ENCODE measurements at places on chromosomes 1 and 21.

GRCh38 chr21:33212159-33212851, 17.4 kb upstream of the IFNAR2 start:
- no peak for DNase-seq

DNA sequence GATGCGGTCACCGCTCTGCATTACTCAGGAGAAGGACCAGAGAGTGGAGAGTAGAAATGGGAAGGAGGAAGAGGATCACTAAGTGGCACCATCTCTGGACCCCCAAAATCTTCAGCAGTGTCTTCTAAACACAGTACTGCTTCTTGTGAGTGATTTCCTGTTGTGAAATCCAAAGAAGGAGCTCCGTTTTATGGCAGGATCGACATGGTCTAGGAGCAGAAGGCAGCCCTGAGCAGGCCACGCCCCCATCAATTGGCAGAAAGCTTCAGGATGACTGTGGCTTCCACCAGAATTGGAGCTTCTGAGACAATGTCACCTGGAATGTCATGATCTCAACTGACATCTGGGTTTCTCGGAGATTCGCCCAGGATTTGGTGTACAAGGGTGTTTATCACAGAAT, 171.5 kb downstream of the ADSS2 start:
- no peak for DNase-seq

- no peak for DNase-seq
Measured at GRCh38 chr1:67201891-67202290, 35.6 kb downstream of the IL23R start.

GRCh38 chr1:7726623-7727022, 44.5 kb upstream of the VAMP3 start:
- no peak for DNase-seq

GRCh38 chr1:227411066-227411465, 92.8 kb upstream of the CDC42BPA start:
- no peak for DNase-seq

DNA sequence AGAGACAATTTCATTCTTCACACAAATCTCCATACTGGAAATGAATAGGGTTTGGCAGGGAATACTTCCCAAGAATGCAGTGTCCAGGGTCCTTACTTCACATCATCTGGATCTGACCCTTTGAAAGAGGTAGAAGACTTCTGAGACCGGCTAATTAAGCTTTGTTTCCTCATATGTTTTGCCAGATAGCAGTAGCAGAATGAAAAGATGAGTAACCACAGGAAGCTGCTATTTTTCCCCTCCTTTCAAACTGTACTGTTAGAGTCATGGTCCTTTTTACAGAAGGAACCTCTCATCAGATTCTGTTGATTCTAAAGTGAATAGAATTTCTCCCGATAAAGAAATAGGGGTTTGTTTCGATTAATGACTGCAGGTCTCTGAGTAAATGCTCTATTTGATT, 1.4 kb upstream of the OLFML3 start:
- DNase-seq, result no peak

- DNase-seq, result no peak
Measured at GRCh38 chr1:111903871-111904449, 85.5 kb downstream of the KCND3 start.

- no peak for DNase-seq
Measured at GRCh38 chr21:36753556-36753955, 54.6 kb downstream of the SIM2 start.

DNA sequence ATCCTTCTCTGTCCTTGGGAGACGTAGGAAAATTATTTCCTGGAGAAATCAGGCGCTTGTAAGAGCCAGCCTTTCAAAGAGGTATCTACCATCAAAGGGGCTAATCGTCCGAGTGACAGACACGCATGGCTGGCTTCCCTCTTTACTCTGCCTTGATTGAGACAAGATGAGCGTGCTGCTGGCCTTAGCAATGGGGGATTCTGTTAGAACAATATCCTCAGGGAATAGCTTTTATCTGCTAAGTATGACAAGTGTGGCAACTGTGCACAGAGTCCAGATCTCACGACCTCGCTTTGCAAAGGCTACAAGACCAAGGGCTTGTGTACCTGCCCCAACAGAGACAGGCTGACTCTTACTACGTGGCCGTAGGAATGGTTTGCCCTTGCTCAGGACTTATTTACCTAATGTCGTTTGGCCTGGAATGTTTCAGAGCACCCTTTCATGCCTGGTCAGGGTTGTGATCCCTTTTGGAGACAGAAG, 417.1 kb downstream of the KIF26B start:
- DNase-seq, result no peak

- no peak for DNase-seq
Measured at GRCh38 chr1:220751111-220751510, 3.0 kb downstream of the MTARC2 start.

GRCh38 chr1:220012259-220012658, 34.0 kb downstream of the EPRS1 start:
- DNase-seq, result no peak

- no peak for DNase-seq
Measured at GRCh38 chr1:51231120-51231519, 5.0 kb upstream of the RNF11 start.

DNA sequence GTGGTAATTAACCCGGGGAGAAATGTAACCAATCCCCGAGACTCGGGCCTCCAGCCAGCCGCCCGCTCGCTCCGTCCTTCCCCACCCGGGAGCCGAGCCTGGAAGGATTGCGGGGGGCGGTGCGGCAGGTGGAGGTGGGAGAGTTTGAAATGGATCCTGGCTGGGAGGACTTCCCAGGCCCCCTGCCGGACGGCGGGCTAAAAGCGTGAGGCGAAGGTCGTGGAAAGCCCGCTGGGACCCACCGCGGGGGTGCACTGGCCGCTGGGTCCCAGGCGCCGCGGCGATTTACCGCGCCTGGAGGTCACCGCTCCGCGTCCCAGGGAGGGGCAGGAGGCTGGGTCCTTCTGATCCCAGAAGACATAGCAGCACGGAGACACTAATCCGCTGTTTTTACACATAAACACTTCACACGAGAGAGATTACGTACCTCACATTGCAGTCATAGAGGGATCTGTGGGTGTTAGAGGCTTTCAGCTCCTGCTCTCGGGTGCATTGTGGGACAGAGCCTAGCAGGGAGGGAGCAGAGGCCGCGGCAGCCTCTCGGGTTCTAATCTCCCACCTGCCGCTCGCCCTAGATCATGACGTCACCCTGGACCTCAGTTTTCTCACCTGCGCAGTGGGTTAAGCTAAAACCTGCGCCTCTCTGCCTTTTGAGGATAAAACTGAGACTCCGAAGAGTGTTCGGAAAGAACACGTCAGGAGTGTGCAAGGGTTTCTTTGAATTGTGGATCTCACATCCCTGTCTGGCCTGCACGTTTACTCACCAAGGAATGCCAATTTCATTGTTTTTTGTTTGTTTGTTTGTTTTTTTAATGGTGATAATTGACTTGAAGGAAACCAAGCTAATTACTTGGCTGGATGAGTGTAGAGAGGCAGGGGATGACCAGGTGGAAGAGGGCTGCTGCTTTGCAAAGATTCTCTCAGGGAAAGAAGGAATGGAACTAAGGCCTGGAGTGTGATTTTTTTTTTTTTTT, 17.1 kb upstream of the TMEM9 start:
- peak; percentile 70 for DNase-seq

DNA sequence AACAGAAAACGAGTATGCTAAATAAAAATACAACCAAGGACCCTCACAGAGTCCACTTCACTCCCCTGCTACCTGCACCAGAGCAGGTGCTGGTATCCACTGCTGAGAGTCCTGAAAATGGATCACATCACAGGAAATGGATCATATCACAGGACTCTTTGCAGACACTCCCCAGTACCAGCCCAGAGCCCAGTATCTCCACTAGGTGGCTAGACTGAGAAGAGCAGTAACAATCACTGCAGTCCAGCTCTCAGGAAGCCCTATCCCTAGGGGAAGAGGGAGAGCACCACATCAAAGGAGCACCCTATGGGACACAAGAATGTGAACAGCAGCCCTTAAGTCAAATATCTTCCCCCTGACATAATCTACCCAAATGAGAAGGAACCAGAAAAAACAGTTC, 28.0 kb downstream of the AGBL4 start:
- no peak for DNase-seq

- DNase-seq, result no peak
Measured at GRCh38 chr1:230321341-230321740, 104.8 kb downstream of the PGBD5 start.

- no peak for DNase-seq
Measured at GRCh38 chr1:45785583-45785982, 17.8 kb upstream of the MAST2 start.

GRCh38 chr1:53700776-53701175, 38.2 kb downstream of the GLIS1 start:
- no peak for DNase-seq

GRCh38 chr1:1200876-1201810, 5.2 kb downstream of the TNFRSF18 start:
- DNase-seq, result peak; percentile 70

GRCh38 chr1:95233319-95233736, 682 bp upstream of the RWDD3 start:
- peak; percentile 62 for DNase-seq

GRCh38 chr1:12380326-12381249, 150.8 kb downstream of the VPS13D start:
- no peak for DNase-seq

DNA sequence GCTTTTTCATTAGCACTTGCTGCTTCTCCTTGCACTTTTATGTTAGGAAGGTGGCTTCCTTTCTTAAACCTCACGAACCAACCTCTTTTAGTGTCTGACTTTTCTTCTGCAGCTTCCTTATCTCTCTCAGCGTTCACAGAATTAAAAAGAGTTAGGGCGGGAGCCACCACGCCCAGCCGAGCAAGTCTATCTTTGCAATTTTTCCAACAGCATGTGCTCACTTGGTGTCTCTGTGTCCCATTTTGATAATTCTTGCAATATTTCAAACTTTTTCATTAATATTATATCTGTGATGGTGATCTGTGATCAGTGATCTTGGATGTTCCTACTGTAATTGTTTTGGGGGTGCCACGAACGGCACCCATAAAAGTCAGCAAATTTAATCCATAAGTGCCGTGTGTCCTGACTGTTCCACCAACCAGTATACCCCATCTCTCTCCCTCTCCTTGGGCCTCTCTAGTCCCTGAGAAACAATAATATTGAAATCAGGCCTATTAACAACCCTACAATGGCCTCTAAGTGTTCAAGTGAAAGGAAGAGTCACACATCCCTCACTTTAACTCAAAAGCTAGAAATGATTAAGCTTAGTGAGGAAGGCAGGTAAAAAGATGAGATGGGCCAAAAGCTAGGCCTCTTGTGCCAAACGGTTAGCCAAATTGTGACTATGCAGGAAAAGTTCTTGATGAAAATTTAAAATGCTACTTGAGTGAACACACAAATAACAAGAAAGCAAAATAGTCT, 15.9 kb upstream of the ITPKB start:
- no peak for DNase-seq

DNA sequence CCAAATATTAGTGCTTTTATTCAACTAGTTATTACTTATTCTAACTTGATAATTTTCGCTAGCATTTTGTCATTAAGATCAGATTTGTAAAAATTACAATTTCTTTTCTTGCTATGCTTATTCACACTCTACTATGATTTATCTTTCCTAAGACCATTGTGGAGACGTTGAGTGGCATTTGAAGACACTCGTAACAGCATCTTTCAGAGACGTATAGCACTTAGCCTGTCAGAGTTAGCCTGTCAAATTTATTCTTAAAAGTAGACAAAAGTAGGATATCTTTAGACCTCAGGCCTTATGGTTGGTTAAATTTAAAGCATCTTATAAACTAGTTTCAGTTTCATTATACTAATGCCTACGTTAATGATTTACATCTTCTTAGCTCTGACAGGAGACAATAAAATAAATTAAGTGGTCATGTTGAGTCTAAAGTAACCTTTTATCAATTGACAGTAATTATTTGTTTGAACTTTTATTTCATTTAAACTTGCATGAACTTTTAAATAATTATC, 1410.1 kb downstream of the MRPL39 start:
- no peak for DNase-seq

GRCh38 chr1:88441022-88441421, 243.1 kb upstream of the PKN2 start:
- no peak for DNase-seq

DNA sequence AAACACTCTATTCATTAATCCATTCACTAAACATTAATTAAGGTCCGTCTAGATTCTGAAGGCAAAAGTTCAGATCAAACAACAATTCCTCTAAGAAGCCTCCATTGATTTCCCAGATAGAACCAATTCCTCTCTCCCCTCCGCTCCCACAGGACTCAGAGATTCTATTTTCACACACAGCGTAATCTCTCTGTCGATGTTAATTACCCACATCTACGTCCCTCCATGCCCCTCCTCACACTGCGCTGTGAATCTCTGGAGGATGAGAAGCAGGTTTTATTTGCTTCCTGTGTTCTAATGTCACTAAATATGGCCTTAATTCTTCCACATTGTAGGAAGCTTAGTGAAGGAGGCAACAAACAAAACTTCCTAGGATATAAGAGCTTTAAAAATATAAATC, 306.7 kb downstream of the DSCAM start:
- no peak for DNase-seq

DNA sequence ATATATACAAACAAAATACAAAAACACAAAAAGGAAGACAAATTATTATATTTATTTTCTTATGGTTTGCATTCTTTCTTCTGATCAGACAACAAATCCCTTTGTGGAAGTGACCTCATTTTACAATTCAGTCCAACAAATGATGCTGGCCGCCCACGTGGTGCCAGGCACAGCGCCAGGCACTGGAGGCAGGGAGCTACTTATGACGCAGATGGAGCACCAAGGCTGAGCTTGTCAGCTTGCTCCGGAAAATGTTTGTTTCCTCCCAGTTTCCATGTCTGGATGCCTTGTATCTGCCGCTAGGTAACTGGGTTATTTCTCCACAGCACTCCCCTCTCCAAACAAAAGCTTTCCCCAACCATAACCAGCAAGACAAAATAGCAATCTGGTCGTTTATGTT, 30.7 kb upstream of the CD34 start:
- peak; percentile 89 for DNase-seq

DNA sequence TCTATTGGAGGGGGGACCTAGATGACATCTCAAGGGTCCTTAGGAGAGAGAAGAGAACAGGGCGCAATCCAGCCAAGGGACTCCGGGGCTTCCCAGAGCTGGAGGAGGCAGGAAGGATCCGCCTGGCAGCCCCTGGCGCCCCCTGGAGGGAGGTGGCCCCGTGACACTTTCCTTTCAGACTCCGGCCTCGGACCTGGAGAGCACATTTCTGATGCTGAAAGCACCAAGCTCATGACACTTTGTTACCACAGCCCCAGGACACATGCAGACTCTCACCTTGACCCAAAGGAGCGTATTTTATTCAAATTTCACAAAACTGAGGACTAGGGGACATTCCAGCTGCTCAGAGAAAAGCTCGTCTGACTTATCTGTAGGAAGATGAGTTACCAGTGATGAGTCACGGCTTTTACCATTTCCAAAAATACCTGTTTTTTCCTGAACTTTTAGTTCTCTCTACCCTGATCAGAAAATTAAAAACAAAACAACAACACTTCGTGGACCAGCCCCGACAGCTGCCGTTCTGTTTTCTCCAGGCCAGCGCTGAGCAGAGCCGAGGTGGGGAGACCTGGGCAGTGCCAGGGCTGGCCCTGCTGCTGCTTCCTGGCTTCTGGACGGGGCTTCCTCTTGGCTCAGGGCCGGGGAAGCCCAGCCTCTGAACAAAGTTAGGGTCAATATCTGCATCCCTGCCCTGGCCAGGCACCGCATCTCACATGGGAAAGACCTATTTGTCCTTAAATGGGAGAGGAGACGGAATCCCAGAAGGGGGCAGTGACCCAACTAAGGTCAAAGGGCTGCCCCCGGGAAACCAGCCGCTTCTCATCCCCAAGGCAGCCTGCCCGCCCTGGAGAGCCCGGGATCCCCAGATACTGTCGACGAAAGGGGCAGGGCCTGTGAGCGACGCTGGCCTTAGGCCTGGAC, 21.6 kb upstream of the POFUT2 start:
- DNase-seq, result peak; percentile 84
